ENCODE measurements at places on chromosomes 16 and 17.

GRCh38 chr16:56233795-56234566, 42.7 kb downstream of the GNAO1 start:
- DNase-seq = no peak

- DNase-seq = no peak
Observed at GRCh38 chr16:26220894-26221293, 529.1 kb downstream of the HS3ST4 start.

DNA sequence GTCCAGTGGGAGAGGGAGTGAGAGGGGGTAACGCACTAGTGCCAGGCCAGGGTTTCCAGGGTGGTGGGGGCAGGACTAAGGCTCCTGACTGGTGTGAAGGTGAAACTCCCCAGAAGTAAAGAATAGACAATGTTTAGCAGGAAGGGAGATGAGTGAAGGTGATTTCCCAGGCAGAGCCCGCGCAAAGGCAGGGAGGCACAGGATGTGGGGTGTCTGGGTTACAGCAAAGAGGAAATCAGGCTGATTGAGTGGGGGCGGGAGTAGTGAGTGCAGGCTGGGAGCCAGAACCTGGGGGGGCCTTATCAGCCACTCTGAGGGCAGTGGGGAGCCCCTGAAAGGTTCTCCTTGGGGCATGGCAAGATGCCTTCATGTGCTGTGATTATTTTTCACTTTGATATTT, 167.5 kb downstream of the UTP18 start:
- no peak for DNase-seq

- DNase-seq = no peak
Observed at GRCh38 chr16:28591355-28591754, 5.5 kb downstream of the SULT1A2 start.

DNA sequence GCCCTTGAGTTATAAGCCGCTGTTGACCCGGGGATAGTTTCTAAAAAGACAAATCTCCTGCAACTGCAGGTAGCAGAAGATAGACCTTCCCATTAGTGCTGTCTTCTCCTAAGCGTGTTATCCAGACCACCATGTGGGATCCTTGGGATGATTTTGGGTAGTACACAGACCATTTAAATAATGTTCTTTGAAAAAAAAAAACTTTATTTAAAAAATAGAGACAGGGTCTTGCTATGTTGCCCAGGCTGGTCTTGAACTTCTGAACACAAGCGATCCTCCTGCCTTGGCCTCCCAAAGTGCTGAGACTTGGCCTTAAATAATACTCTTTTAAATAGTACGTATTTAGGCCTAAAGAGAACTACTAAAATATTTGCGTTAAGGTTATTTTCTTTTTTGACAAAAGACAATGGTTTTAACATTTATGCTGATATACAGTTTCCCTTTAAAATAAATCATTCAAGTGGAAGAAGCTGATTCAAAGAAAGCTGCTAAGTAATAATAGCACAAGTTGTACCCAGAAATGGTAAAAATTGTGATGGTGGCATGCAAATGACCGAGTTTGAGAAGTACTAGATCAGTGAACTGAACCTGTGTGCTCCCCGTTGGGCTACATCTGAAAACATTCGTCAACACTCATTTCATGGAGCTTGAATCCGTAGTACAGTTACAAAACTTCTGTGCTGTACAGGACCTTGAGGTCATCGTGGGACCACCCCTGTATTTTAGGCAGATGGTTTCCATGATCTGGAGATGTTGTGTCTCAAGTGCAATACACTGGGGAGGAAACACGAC, 24.0 kb downstream of the SMARCE1 start:
- no peak for DNase-seq

DNA sequence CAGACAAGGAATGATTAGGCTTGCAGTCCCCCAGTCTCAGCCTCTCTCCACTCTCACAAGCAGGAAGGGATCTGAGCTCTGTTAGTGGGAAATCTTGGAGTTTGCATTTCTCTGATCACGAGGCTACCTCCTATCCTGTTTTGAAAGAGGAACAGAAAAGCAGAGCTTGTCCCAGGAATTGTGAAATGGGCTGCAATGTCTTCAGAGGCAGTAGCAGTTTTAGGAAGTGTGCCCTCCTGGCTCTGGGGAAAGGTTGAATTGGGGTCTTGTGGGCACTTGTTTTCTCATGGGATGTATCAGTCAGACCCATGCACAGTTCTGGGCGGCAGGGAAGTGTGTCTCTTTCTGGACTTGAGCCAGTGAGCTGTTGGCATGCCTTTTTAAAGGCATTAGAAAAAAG, 22.8 kb downstream of the NUP85 start:
- DNase-seq = no peak

DNA sequence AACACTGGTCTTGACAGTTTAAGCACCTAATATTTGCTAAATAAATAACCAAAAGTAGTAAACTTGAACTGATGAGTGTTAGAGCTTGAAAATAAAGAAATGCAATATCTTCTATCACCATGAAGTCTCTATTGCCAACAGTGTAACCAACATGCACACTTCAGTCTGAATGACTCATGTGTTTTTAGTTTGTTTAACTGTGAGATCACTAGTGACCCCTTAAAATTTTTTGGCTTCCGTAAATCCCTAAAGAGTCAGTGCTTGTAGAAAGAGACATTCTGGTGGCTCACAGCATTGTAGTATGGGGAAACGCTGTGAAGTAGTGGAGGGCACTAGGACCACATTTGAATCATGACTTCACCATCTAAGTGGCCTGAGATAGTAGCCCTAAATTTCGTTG, 341.1 kb downstream of the PMP22 start:
- DNase-seq = no peak

- DNase-seq = no peak
Observed at GRCh38 chr17:7404737-7405349, 946 bp upstream of the TMEM256 start.

DNA sequence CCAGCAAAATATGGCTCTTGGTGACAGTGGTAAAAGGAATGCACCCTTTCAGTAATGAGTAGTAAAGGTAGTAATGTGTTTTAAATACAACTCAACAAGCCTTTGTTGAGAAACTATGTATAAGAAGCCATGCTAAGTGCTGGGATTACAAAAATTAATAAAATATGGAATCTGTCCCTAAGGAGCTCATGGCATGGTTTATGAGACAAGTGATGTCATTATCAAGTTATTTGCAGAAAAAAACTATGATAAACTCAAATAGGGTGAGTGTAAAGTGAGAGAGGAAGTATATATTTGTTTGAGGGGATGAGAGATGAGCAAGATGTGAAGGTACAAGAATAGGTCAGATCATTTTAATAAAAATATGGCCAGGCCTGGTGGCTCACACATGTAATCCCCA, 76.9 kb downstream of the NF1 start:
- DNase-seq = no peak

- no peak for DNase-seq
Observed at GRCh38 chr17:65593092-65593854, 31.8 kb upstream of the AXIN2 start.

GRCh38 chr16:85412911-85413520, 200.1 kb upstream of the GSE1 start:
- no peak for DNase-seq

DNA sequence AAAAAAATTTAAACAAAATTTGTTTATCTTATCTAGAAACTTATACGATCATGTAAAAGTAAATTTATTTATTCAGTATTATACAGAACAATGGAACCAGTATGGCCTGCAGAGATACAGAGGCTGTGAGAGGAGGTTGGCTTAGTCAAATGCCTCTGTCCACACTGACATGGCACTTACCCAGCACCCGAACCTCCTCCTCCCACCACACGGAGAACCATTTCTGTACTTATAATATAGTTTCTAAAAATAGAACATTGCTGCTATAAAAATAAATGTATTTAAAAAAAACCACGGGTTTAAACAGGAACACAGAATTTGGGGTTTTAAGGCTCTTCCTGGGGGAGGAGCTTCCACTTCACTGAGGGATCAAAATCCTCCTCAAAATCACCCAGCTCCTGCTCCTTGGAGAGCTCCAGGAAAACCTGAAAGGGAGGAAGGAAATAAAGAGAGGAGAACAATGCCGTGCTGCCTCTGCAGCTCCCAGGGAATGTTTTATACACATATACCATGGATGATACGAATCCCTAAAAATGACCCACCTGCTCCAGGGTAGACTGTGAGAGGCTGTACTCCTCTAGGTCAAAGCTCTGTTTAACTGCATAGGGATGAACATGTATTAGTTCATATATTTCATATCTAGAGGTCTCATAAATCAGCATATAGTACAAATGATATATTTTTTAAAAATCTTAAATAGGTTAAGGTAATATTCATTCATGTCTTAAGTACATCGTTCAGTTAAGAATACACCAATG, 87.3 kb downstream of the ABCA8 start:
- no peak for DNase-seq

DNA sequence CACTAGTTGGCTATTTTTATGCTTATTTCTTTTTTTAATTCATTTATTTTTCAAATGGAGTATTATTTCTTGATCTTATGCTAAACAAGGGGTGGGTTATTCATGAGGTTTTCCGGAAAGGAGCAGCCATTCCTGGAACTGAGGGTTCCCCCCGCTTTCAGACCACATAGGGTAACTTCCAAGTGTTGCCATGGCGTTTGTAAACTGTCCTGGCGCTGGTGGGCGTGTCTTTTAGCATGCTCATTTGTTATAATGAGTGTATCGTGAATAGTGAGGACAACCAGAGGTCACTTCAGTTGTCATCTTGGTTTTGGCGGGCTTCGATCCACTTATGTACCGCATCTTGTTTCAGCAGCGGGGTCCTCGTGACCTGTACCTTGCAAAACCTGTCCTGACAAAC, 29.6 kb upstream of the ASGR2 start:
- DNase-seq = no peak

- no peak for DNase-seq
Observed at GRCh38 chr17:68512960-68513474, 787 bp downstream of the PRKAR1A start.

DNA sequence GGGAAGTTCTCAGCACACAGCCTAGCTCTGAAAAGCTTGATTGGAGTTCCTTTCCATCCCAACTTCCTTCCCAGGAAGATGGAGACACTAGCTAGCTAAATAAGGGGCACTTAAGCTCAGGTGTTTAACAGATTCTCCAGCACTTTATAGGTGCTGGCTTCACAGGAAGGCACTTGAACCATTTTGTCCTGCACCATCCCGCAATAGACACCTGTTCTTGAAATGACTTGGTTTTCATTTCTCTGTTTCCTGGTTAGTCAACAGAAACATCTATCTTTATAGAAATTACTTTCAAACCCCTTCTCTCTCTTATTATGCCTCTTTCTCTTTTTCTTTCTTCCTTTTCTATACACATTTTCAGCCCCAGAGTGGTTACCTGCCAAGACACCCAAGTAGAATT, 409.9 kb upstream of the ZFHX3 start:
- DNase-seq = no peak

- no peak for DNase-seq
Observed at GRCh38 chr16:76800196-76800595, 390.8 kb upstream of the MON1B start.

DNA sequence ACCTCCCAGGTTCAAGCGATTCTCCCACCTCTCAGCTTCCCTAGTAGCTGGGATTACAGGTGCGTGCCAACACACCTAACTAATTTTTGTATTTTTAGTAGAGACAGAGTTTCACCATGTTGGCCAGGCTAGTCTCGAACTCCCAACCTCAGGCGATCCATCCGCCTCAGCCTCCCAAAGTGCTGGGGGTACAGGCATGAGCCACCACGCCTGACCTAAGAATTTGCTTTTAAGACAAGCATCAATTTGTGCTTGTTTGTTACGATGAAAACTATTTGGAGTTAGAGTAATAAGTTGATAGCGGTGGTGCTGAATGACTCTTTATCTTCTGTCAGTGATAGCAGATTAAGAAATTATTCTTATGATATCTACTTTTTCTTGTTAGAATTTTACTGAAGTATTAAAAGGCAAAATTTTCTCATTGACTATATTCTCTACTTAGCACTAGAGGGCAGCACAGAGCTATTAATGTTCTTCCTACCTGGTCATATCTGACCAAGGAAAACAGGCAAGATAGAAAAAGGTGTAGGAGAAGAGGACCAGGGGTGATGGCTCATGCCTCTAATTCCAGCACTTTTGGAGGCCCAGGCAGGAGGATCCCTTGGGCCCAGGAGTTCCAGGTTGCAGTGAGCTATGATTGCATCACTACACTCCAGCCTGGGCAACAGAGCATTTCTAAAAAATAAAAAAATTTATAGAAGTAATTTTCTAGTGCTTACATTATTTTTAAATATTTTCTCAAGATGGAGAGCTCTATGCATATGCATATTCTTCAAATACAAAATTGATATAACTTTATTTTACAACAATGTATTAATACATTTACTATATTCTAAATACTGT, 24.5 kb downstream of the STXBP4 start:
- peak; percentile 17 for DNase-seq

GRCh38 chr16:66699898-66700297, 3.4 kb upstream of the CMTM4 start:
- DNase-seq = no peak

DNA sequence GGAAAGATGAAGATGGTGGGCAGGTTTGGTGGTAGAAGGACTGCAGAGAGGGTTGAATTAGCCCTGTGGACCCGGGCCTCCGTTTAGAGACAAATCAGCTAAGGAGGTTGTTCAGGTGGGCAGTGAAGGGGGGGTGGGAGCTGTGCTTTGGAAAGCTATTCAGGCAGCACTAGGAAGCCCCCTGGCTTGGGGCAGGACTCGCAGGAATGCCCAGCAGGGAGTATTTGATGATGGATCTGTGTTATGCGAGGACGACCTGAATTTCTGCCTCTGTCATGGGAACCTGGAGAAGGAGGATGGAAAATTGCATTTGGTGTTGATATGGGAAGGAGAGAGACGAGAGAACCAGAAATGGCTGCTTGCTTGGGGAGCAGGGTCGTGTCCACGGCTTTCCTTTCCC, 3.5 kb downstream of the SPDYE4 start:
- DNase-seq = no peak

GRCh38 chr17:35584061-35584460, 3.1 kb upstream of the AP2B1 start:
- no peak for DNase-seq

GRCh38 chr16:88442383-88442726, 10.7 kb upstream of the ZFPM1 start:
- no peak for DNase-seq

GRCh38 chr17:47188271-47188875, 722 bp downstream of the CDC27 start:
- DNase-seq = no peak

DNA sequence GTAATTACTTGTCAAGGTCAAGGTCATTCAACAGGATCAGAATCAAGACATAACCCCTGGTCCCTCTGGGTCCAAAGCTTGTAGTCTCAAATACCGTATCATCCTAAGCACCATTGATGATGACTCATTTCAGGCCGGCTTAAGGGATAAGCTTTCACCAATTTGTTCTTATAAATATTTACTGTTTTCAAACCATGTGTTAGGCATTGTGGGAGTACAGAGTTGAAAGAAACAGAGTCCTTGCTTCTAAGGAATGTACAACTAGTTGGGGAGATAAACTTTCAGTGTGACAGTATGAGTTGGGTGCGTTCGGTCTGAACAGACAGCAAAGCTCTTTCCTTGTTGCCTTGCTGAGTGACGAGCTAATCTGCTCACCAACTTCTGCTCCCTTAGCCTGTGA, 183.5 kb upstream of the MAF start:
- DNase-seq = no peak

- no peak for DNase-seq
Observed at GRCh38 chr17:75755205-75755901, 9.6 kb downstream of the GALK1 start.
